ENCODE measurements at places on chromosomes 12 and 14.

GRCh38 chr14:100594625-100594951, 7.4 kb upstream of the BEGAIN start:
- DNase-seq = no peak

DNA sequence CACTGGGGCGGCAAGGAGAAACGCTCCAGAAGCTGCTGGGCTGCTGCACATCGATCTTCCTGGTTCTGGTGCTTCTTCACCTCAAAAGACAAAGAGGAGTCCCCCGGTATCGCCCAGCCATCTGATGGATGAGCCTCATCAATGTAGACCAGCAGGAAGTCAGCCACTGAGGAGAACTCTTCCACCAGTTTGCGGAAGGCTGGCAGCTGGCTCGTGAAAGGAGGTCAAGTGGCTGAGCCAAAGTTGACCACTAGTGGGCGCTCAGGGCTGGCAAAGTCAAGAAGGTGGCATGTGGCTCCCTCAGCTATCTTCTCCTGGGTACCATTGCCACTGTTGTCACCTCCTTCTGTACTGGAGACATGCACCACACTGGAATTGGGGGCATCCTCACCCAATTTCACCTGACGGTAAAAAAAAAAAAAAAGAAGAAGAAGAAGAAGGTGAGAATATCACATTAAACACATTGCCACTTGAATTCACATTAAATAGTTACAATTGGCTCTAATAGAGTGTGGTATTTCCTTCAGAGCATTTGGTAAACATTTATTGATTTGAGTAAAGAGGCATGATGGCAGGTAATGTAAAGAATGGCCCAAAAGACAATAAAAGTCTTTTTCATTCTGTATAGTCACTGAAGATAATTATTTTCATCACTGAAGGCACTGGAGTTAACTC, 8.3 kb downstream of the DIO2 start:
- DNase-seq = no peak

GRCh38 chr14:52314595-52315354, 663 bp downstream of the PTGER2 start:
- no peak for DNase-seq

DNA sequence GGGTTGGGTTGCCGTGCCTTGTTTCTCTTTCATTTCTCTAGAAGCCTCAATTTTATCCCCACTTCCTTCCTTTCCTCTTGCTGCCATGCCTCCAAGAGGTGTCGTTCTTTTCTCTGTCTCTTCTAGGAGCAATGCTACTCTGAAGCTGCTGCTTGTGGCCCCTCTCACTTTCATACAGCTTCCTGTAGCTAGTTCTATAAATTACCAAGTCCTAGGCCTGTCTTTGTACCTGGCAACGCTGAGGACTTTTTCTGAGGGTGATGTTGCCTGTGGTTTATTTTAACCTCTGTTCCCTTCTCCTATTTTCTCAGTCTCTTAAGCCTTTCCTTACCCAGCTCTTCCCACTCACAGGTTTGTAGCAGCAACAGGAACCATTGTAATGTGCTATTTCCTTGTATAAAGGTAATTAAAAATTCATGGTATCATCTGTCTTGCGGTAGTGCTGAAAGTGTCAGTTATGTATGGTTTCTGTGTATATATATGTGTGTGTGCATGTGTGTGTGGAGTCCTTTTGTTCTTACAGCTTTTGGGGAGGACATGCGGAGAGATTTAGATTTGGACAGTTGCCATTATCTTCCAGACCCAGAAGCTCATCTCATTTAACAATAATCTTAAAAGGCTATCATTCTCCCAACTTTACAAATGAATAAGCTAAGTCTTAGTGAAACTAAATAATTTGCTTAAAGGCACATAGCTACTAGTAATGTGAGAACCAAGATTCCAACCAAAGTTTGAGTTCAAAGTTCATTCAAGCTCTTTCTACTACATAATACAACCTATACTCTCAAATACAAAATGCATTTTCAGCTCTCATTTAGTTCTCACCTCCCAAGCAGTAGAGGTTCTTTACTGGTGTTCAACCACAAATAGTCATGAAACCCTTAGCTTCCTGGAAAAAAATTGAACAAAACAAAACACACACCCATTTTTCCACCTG, 43.8 kb downstream of the DDHD1 start:
- peak; percentile 21 for DNase-seq

- DNase-seq = no peak
Observed at GRCh38 chr14:93924592-93925355, 2.4 kb upstream of the FAM181A start.

DNA sequence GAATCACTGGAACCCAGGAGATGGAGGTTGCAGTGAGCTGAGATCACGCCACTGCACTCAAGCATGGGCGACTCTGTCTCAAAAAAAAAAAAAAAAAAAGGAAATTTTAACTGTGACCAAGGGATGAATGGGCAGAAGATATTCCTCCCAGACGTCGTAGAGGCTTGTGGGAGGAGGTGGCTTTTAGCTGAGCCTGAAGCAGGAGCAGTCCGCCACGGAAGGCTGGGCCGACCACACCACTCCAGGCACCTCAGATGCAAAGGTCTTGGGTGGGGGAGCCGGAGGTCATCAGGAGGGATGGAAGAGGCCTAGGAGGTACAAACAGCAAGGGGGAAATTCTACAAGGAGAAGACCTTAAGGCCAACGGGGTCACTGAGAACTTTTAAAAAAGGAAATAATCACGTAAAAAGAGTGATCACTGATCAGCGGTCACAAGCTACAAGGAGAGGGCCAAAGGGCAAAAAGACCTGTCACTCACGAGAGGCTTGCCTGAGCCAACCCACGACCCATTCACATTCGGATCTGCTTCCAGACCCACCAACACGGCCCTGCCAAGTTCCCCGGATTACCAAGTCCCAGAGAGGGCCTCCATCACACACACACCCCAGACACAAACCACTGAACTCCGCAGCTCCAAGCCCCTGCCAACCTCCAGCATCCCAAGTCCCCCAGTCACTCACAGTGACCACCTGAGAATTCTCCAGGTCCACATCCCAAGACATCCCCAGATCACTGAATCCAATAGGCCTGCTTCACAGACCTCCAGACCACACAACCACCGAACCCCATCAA, 3.5 kb downstream of the ZNF605 start:
- DNase-seq = no peak

- no peak for DNase-seq
Observed at GRCh38 chr12:24708043-24708442, 240.9 kb downstream of the BCAT1 start.

DNA sequence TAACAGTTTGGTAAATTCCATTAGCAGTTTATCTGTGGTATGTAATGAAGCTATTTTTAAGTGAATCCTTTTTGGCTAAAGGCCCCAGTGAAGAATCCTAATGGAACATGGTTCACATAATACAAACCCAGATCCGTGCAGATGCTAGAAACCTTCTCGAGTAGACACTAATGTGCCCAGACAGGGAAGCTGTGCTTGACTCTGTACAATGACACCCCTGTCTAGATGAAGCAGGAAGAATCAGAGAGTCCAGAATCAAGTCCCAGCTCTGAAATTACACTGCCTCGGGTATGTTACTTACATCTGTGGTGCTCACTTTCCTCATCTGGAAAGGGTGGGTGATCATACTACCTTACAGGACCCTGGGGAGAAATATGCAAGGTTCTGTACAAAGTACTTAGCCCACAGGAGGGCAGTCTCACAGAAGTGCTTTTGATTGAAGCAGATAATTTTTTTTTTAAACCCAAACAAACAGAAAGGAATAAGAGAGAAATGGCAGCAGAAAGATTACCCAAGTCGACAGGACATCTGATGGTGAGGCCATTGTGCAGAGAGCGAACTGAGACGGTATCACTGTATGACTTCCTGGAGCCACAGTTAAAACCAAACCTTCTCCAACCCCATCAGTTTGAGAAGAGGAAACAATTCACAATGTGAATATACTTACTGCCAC, 8.5 kb downstream of the CRACR2A start:
- DNase-seq = no peak

- no peak for DNase-seq
Observed at GRCh38 chr14:29054119-29054518, 287.5 kb downstream of the FOXG1 start.

GRCh38 chr14:29425705-29426482, 501.8 kb downstream of the PRKD1 start:
- no peak for DNase-seq

GRCh38 chr12:41636653-41637052, 448.5 kb downstream of the PDZRN4 start:
- DNase-seq = no peak

- DNase-seq = no peak
Observed at GRCh38 chr14:66139432-66139831, 346.7 kb upstream of the CCDC196 start.

- no peak for DNase-seq
Observed at GRCh38 chr12:120886199-120887018, 17.7 kb downstream of the SPPL3 start.

DNA sequence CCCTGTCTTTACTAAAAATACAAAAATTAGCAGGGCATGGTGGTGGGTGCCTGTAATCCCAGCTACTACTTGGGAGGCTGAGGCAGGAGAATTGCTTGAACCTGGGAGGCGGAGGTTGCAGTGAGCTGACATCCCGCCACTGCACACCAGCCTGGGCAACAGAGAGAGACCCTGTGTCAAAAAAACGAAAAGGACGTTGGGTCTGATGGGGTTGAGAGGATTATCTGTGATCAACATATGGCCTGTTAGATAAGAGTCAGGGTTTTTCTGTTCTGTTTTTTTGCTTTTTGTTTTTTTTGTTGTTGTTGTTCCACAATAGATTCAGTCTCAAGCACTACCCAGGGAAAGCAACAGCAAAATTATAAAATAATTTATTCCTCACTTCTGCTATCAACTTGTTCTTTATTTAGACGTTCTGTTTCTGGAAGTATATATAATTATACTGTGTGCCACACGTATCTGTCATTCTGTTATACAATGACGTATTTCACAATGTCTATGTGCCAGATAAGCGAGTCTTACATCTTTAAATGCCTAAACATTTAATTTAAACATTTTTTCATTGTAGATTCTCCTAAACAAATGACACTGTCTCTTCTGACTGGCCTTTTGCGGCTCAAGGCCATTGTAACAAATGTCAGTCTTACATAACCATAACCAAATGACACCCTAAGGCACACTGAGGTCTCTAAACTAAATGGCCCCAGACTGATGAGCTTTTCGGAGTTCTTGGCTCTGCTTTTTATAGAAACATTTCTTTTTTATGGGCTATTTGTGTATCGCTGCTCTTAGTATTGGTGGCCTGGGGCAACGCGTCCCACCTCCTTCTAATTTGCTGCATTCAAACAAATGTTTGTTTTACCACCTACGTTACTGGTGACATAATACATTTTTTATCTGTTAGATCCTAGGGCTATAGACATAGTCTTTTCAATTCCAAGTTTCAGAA, 7.2 kb upstream of the P2RX4 start:
- DNase-seq = no peak
